ENCODE measurements at places on chromosomes 2 and 18.

DNA sequence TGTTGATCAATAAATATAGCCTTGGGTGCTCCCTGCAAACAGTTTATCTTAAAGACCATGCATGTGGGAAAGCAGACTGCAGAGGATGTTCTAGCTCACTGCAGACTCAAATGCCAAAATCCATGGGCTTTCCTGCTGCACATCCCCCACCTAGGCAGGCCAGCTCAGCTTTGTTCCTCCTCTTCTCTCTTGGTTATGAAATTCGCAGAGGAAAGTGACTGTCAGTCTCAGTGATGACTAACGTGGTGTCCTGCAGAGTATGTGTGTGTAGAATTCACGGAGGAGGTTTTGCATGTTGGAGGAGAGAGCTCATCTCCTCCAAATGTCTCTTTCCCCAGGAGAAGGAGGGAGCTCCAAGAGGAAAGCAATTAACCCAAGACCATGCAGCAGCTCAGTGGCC is 21.4 kb upstream of the KCNS3 start:
- DNase-seq: no peak

GRCh38 chr2:62456721-62457539 is 49.1 kb downstream of the TMEM17 start:
- DNase-seq: no peak

DNA sequence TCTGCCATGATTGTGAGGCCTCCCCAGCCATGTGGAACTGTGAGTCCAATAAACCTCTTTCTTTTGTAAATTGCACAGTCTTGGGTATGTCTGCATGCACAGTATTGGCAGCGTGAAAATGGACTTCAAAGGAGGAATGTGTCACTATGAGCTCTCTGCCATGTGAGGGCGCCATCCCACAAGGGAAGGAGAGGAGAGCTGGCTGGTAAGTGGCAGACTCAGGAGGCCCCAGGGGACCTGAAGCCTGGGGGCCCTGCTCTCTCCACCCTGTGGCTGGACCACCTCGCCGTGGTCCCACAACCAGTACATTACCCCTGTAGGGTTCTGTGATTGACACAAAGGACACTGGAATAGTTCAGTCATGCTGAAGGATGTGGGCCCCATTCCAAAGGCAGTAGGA is 122.1 kb downstream of the RPIA start:
- DNase-seq: no peak

- no peak for DNase-seq
Observed at GRCh38 chr2:184921676-184922075, 323.3 kb downstream of the ZNF804A start.

- DNase-seq: no peak
Observed at GRCh38 chr18:55236150-55236931, 277.1 kb upstream of the CCDC68 start.

- no peak for DNase-seq
Observed at GRCh38 chr2:170321526-170321925, 143.6 kb downstream of the MYO3B start.

DNA sequence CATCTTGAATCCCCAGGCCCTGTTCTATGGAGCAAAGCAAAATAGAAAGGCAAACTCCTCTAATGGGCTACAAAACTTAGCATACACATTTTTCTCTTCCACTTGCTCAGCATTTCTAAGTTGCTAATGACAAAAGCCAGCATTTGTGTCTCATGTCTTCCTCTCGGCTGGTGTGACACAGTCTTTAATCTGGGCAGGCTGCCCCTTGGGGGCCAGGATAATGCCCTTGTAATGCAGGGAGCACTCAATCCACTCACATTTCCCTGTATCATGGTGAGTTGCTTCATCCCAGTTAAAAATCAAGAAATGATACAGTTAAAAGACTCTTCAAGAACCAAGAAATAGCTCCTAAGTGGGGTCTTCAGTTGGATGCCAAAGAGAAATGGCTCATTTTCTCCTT is 109.1 kb upstream of the FBXO11 start:
- DNase-seq: no peak

GRCh38 chr18:35511428-35511827 is 13.7 kb upstream of the INO80C start:
- DNase-seq: no peak

GRCh38 chr2:234300932-234301823 is 195.7 kb downstream of the ARL4C start:
- no peak for DNase-seq

DNA sequence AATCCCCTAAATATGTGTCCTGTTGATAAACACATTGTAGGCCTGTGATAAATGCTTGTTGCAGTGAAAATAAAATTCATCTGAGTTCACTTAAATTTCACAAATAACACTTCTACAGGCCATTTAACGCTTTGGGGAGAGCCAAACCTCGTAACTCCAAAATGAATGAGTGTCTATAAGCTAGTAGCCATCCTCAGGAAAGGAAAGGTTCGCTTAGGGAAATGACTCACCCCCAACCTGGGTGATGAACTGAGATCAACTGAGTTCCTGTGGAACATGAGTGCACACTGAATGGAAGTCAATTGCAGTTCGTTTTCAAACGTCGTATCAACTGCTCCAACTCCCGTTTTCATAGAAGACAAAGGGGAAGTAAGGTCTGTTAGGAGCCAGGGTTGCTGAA is 527.6 kb upstream of the ID2 start:
- no peak for DNase-seq

GRCh38 chr2:67782443-67782842 is 280.4 kb downstream of the C1D start:
- no peak for DNase-seq

- DNase-seq: no peak
Observed at GRCh38 chr2:169672406-169672805, 21.8 kb downstream of the CFAP210 start.

Data from NCI-H1436 treated with DMSO at 0.1 percent for 48 hours (cell line).